ENCODE measurements at places on chromosomes 2 and 18. TPM values are rescaled to one million over a fixed set of nuclear protein-coding genes. Genes with fewer than 3 reads are reported as not detected.

Gene LAMA1
- 0.49 TPM for total RNA-seq

GRCh38 chr2:179195141-179195540 lies 69.5 kb downstream of the SESTD1 start:
- no peak for DNase-seq

Gene TWIST2
- total RNA-seq = 5.9 TPM

Gene CCDC121
- 4.7 TPM for total RNA-seq

GRCh38 chr2:145157036-145157675 lies 637.2 kb upstream of the ZEB2 start:
- no peak for DNase-seq

Measured in mucosa of gallbladder (tissue), 1 donor.